Urinary bladder (tissue), 4 donors: ENCODE measurements at places on chromosomes 13 and 19. TPM values are rescaled to one million over a fixed set of nuclear protein-coding genes. Genes with fewer than 3 reads are reported as not detected.
A peak's percentile ranks its signal among the peaks of the same experiment; 100 is the strongest.

DNA sequence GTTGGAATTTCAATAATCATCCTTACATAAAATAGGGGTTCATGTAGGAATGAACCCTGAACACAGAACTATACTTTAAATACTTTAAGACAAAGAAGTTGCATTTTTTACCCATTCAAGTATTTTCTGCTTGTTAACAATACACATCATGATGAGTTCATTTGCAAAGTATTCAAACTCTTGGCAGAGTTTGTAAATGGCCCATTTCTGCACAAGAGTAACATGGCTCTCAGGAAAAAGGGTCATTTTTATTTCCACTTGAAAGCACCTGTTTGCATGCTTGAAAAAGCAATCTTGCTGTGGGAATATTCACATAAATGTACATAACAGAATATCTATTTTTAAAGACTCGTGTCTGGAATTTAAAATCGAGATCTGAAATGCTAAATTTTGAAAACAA, 18.1 kb downstream of the ESD start:
- no peak for DNase-seq

GRCh38 chr19:47045867-47046470, 2.5 kb downstream of the TMEM160 start:
- no peak for DNase-seq

DNA sequence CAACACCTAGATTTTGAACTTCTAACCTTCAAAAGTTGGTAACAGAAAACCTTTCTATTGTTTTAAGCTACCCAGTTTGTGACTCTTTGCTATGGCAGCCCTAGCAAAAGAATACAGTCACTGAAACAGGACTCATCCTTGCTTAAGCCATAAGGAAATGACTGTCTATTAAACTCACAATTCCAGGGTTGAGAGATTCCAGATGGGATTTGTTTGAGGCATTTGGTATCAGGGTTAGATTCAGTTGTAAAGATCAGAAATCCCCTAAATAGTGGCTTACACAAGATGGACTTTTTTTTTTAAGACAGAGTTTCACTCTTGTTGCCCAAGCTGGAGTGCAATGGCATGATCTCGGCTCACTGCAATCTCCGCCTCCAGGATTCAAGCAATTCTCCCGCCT, 41.1 kb upstream of the RGCC start:
- DNase-seq: no peak

DNA sequence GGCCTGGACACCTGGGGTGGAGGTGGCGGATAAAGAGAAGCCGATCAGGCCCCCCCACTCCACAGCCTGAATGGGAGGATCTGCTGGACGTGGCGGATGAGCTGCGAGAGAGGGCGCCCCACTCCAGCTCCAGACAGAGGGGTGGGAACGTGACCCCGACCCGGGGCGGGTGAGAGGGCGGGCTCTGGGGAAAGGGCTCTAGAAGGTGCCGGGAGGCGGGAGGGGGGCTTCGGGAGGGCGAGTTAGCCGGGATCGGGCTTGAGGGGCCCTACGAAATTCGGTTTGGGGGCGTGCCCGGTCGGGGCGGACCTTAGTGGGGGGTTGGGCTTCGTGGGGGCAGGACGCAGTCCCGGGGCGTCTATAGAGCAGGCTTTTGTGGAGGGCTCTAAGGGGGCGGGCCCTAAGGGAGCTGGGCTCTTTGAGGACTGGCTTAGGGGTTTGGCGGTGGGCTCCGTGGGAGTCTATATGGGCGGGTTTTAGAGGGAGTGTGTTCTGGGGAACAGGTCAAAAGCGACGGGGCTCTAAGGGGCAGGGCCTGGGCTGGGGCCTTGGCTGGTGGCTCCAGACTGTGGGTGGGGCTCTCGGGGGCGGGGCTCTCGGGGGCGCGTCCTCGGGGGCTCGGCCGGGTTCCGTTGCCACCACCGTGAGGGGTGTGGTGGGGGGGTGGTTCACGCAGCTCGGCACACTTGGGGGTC, 4.1 kb upstream of the NANOS3 start:
- no peak for DNase-seq

DNA sequence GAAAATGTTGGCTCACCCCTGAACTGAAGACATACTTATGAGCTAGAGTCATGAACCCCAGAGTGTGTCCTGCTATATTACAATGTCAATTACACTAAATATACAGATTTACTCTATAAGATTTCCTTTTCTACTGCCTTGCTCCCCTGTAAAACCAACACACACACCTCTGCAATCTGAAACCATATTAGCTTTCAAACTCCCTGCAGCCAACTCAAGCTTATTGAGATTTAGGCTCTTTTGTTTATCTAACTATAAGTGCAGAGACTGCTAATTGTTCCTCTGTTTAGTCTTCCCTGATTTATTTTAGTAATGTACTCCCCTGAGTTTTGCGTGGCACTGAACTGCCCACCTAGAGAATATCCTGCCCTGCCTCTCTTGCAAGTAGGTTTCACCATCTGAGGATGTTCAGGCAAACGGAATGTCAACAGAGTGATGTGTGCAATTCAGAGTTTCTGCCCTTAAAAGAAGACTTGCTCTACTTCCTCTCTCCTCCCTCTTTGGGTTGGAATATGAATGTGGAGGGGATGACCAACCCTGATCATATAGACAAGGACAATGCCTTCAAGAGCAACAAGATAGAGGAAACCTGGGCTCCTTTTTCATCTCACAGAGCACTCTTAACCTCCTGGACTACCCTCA, 22.3 kb downstream of the FAM216B start:
- no peak for DNase-seq

Gene SYNGR4
- not detected for polyA plus RNA-seq

DNA sequence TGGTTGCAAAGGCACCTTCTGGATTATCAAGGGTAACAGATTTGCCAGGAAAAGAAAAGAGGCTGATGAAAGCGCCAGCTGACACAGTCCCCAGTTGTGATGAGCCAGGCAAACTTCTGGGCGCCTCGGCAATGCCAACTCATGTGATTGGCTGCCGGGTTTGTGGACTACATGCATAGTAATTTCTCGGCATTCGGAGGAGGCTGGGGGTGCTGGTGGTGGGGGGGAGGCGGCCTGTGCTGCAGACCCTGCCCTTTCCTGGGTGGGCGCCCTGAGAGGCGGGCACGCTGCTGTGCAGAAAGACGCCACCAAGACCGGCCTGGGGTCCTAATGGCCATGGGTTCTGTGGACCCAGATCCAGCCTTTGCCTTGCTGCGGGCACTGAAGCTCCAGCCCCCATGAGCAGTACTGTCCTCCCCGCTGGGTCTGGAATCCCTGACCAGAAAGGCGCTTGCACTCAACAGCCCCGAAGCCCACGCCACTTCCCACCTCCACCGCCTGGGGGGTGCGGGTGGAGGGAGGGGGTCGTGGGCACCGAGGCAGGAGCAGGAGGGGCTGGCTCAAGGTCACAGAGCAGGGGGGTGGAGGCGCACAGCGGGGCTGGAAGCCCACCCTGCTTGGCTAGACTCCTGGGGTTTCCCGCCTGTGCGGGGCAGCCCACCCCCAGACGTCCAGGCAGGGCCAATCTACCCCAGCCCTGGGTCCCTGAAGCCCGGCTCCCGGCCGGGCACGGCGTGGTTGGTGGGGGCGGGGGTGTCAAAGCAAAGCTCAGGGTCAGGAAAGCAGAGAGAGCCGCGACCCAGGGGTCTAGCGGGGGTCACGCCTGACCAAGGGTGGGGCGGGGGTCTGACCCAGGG, 1.0 kb downstream of the DIRAS1 start:
- no peak for DNase-seq

Gene COX7A1
- 92.0 TPM for polyA plus RNA-seq

DNA sequence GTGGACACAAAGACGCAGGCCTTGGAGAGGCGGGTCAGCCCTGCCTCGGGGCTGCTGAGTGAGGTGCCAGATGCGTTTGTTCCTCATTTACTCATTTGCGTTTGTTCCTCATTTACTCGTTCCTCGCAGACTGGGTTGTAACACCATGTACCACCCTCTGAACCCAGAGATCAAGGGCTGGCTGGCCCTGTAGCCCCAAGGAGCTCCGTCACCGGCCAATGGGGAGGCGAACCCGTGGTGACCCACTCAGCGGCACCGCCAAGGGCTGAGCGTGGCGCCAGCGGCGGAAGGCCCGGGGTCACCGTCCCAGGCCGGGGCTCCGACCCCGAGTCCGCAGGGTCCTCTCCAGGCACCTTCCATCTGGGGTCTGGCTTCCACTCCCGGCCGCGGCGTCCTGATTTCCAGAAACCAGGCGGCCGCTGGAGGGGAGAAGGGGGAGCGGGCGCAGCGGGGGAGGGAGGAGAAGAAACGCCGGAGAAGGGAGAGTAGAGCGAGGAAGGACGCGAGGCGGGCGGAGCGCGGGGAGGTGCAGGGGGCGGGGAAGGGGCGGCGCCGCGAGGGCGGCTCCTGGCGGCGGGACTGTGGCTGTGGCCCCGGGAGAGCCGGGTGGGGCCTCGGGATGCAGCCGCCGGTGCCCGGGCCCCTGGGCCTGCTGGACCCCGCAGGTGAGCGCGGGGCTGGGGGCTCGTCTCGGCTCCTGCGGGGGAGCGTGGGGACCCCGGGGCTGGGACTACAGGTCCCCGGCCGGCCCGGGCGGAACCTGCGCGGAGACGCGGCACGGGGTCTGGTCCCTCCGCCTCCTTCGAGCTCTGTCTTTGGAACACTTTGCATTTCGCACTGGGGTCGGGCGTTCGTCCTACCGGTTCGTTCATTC, at the start of gene TMEM255B:
Gene TMEM255B, plus strand, starts transcription at position 576 of the 874 bp plus-strand sequence. Its CDS starts 44 bp downstream, at position 620.
- peak; percentile 33 for DNase-seq

DNA sequence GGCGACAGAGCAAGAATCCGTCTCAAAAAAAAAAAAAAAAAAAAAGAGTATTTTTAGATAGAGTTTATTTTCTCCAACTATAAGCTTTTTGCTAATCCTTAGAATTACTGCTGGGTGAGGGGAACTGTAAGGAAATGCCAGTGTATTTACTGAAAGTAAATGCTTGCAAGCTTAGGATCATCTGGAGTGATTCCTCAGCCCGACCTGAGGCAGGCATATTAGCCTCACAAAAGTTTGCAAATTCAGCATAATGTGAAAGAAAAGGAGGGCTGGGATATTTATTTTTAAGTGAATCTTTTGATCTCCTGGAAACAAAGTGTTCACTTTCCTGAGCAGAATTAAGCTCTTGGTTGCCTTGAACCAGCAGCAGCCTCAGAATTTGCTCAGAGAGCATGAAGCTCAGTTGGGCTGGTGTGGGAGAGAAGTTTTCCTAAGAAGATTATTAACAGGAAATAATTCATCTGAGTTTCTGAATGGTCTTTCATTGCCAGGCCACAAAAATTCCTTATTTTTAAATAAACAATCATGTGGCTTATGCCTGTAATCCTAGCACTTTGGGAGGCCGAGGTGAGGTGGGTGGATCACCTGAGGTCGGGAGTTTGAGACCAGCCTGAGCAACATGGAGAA, 24.7 kb upstream of the SPATA13 start:
- no peak for DNase-seq

GRCh38 chr13:24161010-24161775, 673 bp downstream of the SPATA13 start:
- no peak for DNase-seq

DNA sequence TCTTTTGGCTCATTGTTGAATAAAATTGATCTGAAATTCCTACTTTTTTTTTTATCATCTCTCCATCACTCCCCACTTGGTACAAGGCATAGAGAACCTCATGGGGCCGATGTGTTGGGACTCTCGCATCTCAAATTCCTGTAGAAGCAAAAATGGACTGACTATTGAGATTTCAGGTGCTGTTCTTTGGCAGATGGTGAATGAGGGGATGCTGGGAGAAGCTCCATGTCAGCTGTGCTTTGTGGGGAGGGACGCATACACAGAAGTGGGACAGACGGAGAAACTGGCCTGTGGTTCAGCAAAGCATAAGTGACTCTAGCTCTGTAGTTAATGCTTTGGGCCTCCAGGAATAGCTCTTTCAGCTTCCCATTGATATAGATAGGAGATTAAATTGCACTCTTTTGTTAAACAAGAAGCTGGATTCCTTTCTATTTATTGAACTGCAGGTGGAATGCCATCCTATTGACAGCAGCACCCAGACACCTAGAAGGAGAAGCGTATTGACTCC, 194.5 kb upstream of the RNF113B start:
- DNase-seq: no peak

GRCh38 chr13:41007744-41008128, 11.4 kb downstream of the ELF1 start:
- no peak for DNase-seq

GRCh38 chr13:48760626-48761025, 106.9 kb downstream of the CYSLTR2 start:
- no peak for DNase-seq
